H1 (cell line): ENCODE measurements at places on chromosomes 11 and 22. TPM values are rescaled to one million over a fixed set of nuclear protein-coding genes. Genes with fewer than 3 reads are reported as not detected.

The TSGA10IP gene
- 1.3 and 1.9 TPM in 2 replicates for total RNA-seq

The MS4A3 gene
- total RNA-seq, result not detected in 2 replicates

The TMEM191B gene
- 1.2 and 2.6 TPM in 2 replicates for total RNA-seq

The ALDH3B2 gene
- not detected in 2 replicates for total RNA-seq

The RASL10A gene
- 1.4 and 1.5 TPM in 2 replicates for total RNA-seq

The TEX54 gene
- 1.2 TPM in 1 of 2 replicates, not detected in the other for total RNA-seq

The TRIM44 gene
- 34.4 and 34.7 TPM in 2 replicates for total RNA-seq

The OR8G1 gene
- not detected in 2 replicates for total RNA-seq

The FAM180B gene
- not detected in 2 replicates for total RNA-seq

The ESAM gene
- total RNA-seq, result 0.17 TPM in 1 of 2 replicates, not detected in the other

The FBLN1 gene
- total RNA-seq, result 168 and 184 TPM in 2 replicates

The SLC22A6 gene
- total RNA-seq, result not detected in 2 replicates

The MPZL3 gene
- total RNA-seq, result 3.3 and 3.9 TPM in 2 replicates

DNA sequence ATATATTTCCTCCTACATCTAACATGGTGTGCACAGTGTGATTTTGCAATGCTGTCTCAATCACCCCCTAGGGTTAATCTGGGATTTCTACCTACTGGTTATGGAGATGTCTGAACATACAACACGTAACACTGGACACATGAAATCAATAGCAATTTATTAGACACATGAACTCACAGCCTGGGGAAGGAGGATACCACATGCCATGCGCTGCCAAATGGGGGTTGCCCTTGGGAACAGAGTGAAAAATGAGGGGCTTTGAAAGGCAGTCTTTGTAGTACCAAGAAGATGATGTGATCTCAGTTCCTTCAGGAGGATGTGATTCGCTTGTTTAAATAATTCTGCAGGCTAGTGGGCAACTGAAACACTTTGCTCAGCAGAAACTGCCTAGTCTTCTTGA is 253.6 kb upstream of the LRRC4C start:
- no peak overlapping the region for H3K27ac ChIP-seq
- no peak overlapping the region for H3K4me3 ChIP-seq
- no peaks in the 10 kb centered on the region for H3K27me3 ChIP-seq
- H3K4me1 ChIP-seq, result peaks cover 10% of the 10 kb centered on the region

- H3K36me3 ChIP-seq, result no peaks in the 10 kb centered on the region
- no peak overlapping the region for H3K27ac ChIP-seq
- H3K4me1 ChIP-seq, result no peaks in the 10 kb centered on the region
- no peaks in the 10 kb centered on the region for H3K27me3 ChIP-seq
- DNase-seq, result no peak
Measured at GRCh38 chr11:110972640-110973039, 260.4 kb upstream of the ARHGAP20 start.

DNA sequence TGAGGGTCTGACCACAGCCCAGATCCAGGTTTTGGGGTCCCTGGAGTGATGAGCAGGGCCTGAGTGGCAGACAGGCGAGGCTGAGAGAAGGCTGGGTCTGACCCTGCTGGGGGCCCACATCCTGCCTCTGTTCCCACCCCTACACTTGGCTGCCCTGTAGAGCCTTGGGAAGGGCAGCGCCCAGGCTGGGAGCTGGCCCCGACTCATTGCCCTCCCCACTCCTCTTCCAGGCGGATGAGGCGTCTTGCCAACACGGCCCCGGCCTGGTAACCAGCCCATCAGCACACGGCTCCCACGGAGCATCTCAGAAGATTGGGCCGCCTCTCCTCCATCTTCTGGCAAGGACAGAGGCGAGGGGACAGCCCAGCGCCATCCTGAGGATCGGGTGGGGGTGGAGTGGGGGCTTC is 4.9 kb downstream of the DERL3 start:
- no peak overlapping the region for H3K4me3 ChIP-seq
- H3K4me1 ChIP-seq, result peaks cover 8% of the 10 kb centered on the region; the same call in 1 of the 2 replicates
- H3K27ac ChIP-seq, result no peak overlapping the region
- H3K36me3 ChIP-seq, result peaks cover 13% of the 10 kb centered on the region; the same call in 1 of the 2 replicates
- no peak for DNase-seq

- no peak for DNase-seq
- H3K27me3 ChIP-seq, result no peaks in the 10 kb centered on the region
- H3K4me1 ChIP-seq, result no peaks in the 10 kb centered on the region
- no peaks in the 10 kb centered on the region; the same call in 1 of the 2 replicates for H3K36me3 ChIP-seq
- H3K27ac ChIP-seq, result no peak overlapping the region
Measured at GRCh38 chr22:19039796-19040280, 82.4 kb downstream of the DGCR2 start.

DNA sequence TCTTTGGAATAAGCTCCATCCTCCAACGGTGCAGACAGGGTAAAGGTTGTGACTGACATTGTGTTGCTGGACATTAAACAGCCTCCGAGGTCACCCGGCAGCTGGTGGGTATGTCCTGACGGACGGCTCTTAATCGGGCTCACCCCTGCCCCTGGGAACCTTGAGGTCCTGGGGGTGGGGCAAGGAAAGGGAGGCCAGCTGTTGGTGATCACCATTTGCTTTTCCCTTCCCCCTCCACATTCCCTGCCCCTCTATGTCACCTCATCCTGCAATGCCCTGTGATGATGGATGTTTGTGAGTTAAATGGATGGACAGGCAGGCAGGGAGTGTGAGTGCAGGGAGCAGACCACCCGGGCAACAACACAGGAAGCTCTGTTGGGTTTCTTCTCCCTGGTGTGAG is 26.3 kb downstream of the APLNR start:
- no peak overlapping the region for H3K4me3 ChIP-seq
- H3K27ac ChIP-seq, result no peak overlapping the region
- no peak for DNase-seq
- H3K4me1 ChIP-seq, result peaks cover 15% of the 10 kb centered on the region
- H3K27me3 ChIP-seq, result no peaks in the 10 kb centered on the region

- no peak overlapping the region for H3K27ac ChIP-seq
- no peak overlapping the region for H3K4me3 ChIP-seq
- H3K36me3 ChIP-seq, result no peaks in the 10 kb centered on the region
Measured at GRCh38 chr22:24926849-24927579, 19.5 kb downstream of the LHFPL7 start.

GRCh38 chr11:78281511-78281910 is 92.8 kb downstream of the USP35 start:
- no peaks in the 10 kb centered on the region; the same call in 1 of the 2 replicates for H3K36me3 ChIP-seq
- H3K27ac ChIP-seq, result no peak overlapping the region
- H3K4me3 ChIP-seq, result no peak overlapping the region
- no peak for DNase-seq
- H3K4me1 ChIP-seq, result no peaks in the 10 kb centered on the region

DNA sequence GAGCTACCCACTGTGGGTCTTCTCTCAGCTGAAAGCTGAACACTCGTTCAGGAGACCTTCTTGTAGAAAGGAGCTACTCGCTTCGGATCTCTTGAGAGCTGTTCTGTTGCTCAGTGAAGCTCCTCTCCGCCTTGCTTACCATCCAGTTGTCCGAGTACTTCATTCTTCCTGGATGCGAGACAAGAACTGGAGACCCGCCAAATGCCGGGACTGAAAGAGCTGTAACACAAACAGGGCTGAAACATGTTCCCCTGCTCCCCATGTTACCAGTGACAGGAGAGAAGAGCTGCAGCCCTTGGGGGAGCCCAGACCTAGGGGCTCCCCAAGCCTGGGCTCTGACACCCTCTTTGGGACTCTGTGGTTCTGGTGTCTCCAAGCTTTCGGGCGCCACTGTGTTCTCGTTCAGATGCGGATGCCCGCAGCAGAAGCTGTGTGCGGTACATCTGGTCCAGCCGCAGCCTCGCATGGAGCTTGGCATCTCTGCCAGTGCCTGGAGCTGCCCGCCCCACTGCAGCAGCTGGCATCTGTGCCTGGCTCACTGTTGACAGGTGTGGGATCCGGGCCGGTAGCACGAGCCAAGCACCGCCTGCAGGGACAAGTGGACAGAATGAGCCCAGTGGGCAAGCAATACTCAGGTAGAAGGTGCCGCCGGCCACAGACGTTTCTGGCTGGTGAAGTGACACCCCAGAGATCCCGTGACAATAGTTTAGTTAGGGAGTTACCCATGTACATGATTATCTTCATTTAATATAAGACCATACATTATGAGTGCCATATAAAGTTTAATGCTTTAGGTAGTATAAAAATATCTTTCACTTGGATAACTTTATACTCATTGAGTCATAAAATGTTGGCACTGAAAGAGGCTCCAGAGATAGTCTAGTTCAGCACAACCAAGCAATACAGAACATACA is 49.1 kb downstream of the EMSY start:
- no peak overlapping the region for H3K4me3 ChIP-seq
- no peak overlapping the region for H3K27ac ChIP-seq
- DNase-seq, result no peak
- H3K4me1 ChIP-seq, result no peaks in the 10 kb centered on the region
- H3K36me3 ChIP-seq, result peaks cover 6% of the 10 kb centered on the region; the same call in 1 of the 2 replicates
- no peaks in the 10 kb centered on the region for H3K27me3 ChIP-seq
